ENCODE measurements at places on chromosomes 1 and 21.
A peak's percentile ranks its signal among the peaks of the same experiment; 100 is the strongest.

GRCh38 chr1:47507881-47508701 lies 70.2 kb downstream of the FOXD2 start:
- peak; percentile 51 for DNase-seq

DNA sequence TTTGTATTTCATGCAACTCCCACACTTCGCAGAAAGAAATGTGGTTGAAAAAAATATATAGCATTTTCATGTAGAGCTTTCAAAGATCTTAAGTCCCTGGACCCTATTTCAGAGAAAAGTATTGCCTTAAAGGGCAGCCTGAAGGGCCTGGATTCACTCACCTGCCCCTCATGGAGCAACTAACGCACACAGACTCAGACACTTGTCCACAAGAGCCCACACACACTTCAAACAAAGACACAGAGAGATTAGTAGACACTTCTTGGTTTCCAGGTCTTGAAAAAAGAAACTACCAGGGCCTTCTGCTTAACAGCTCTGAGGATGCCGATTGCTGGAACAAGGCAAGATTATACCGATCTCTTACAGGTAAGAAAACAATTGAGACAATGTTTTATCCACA lies 122.2 kb downstream of the ZBTB18 start:
- no peak for DNase-seq

DNA sequence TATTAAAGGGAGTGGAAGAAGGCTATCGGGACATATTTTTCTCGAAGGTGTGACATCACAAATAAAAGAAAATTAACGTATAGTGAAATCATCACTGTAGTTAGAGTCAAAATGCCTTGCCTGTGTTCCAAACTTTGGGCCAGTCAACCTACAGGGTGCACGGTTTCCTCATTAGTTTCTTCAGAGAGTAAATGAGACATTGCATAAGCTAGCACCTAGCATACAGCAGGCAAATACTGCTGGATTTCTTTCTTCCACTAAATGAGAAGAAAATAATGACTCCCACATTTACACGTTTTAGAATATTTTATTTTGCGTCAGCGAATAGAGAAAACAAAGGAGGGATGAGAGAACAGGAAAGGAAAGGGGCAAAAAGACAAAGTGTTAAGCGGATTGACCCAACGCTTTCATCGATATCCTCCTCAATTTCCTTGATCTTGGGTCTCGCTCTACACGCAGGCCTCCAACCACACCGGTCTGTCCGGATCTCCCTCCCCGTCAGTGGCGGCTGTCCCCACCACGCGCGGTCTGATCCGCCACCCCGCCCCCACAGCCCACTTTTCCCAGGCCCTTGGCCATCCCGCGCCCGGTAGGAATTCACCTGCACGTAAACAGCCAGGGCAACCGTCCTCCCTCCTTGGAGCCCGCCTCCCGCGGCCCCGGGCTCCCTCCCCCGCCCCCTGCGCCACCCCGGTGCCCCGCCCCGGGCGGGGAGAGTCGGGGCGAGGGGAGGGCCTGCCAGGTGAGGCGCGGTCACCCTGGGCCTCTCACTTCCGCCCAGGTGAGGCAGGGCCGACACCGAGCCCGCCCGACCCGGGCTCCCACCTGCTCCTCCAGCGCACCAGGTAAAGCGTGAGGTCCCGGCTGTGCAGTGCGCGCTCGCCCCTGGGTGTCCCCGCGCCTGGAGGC lies at the start of gene PATJ:
Gene PATJ, plus strand, starts transcription at position 770 of the 909 bp plus-strand sequence. CDS start 20,413 bp downstream, outside the sequence.
- peak; percentile 43 for DNase-seq

DNA sequence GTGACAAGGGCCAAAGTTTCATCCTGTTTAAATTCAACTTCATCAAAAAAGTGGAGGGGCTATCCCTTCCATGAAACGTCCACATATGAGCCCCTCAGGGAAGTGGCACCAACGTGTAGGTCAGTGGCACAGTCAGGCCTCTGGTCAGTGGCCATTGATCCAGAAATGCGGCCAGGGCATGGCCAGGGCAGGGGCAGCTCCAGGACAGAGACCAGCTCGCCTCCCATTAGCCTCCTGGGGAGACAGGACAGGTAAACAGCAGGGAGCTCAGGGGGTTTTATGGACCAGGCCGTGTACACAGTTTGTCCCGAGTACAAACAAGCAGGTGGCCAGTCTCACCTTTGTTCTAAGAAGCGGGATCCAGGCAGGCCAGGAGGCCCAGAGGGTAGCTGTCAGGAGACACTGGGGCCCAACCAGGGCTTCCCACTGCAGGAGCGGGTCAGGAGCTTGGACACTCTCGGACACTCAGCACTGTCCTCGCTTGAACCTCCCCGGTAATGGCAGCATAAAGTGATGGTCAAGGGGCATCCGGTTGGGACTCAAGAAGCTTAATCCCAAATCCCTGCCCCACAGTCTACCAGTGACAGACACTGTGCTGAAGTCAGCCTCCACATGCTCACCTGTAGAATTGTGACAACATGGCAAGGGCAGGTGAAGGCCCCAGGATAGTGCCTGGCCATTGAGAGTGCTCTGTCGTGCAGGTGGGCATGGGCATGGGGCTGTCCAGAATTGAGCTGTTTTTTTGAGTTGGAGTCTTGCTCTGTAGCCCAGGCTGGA lies 144.1 kb upstream of the ERRFI1 start:
- DNase-seq: no peak

DNA sequence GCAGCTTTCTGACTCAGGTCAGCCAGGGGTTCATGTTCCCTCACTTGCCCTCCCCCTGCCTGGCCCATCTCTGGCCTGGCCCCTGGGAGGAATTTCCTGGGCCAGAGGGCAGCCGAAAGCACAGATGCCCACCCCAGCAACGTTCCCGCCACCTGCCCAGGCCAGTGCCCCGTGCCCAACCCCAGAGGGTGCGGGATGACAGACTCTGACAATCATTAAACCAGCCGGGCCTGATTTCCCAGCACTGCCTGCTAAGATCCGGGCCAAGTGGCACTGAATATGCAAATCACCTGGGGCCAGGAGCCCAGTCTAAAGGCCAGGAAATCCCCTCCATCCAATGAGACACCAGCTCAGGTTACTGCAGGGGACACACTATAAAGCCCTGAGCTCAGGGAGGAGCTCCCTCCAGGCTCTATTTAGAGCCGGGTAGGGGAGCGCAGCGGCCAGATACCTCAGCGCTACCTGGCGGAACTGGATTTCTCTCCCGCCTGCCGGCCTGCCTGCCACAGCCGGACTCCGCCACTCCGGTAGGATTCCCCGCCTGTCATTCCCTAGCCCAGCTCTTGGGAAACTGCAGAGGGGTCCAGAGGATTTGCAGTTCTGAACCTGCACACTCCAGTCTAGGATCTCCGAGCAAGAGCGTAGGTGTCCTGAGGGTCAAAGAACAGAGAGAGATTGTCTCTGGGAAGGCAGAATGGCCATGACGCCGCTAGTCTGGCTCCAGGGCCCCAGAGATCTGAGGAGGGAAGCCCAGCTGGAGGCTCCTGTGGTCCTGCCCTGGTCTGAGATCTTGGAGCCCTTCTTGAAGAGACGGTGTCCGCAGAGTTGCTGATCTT lies at the start of gene ELF3:
Gene ELF3, plus strand, starts transcription at position 408 of the 836 bp plus-strand sequence. CDS start 550 bp downstream, outside the sequence.
- DNase-seq: no peak

- DNase-seq: no peak
Measured at GRCh38 chr1:55338448-55338820, 123.3 kb upstream of the USP24 start.

GRCh38 chr1:167429612-167430011 lies 88.7 kb downstream of the CD247 start:
- no peak for DNase-seq

DNA sequence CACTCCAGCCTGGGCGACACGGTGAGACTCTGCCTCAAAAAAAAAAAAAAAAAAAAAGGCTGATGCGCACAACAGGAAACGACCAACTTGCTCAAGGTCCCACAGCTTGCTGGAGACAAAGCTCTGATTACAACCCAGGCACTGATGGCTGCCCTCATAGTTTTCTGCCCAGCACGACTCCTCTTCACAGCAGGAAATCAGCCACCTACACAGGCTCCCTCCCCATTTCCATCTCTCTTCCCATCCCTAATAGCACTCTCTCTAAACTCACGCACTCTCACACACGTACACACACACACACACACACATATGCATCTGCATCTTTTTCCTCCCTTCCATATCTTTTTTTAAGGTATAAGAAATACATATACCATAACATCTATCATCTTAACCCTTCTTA lies 153.5 kb upstream of the SOD1 start:
- no peak for DNase-seq

- DNase-seq: no peak
Measured at GRCh38 chr1:7705048-7705907, 65.8 kb upstream of the VAMP3 start.

GRCh38 chr1:160874935-160875334 lies 10.0 kb downstream of the ITLN1 start:
- DNase-seq: no peak

GRCh38 chr1:212609701-212610574 lies 1.4 kb downstream of the ATF3 start:
- DNase-seq: peak; percentile 5

GRCh38 chr1:230291731-230292620 lies 134.2 kb downstream of the PGBD5 start:
- no peak for DNase-seq

DNA sequence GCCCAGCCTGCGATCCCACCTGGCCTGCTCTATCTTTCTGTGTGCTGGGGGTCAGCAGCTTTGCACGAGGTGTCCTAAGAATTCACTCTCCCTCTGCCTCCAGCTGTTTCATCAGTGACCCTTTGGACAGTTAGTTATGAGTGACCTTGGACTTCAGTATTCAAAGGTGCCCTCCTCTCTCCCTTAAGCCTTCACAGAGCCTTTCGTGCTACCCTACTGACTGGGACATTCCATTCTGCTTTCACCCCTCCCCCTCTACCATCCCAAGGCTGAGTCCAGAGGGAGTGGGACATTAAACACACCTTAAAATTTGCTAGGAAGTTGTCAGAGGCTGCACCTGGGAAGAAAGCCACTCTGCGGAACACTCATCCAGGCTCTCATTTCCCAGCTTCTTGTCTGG lies 171.9 kb downstream of the CLIC6 start:
- DNase-seq: no peak

DNA sequence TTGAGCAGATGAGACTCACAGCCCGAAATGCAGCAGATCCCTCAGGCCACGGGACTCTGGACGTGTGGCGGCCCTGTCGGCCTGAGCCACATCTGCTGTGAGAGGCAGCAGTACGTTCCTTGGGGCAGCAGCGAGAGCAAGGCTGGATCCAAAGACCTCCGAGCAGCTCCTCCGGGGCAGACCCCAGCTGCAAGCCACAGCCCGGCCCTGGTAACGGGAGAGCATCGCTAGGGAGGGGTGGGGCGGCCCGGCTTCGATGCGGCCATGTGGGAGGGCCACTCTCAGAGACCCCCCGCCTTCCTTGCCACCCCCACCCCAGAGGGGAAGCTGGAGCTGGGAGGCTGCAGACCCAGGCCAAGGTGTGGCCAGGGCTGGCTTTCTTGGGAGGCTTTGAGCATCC lies 17.8 kb downstream of the PRKCZ start:
- DNase-seq: no peak

- no peak for DNase-seq
Measured at GRCh38 chr1:3028531-3029282, 7.4 kb downstream of the ACTRT2 start.

GRCh38 chr1:185049670-185050069 lies 4.3 kb downstream of the RNF2 start:
- DNase-seq: no peak
